T-helper 1 cell (primary cell): ENCODE measurements at places on chromosomes 3 and 15.
A peak's percentile ranks its signal among the peaks of the same experiment; 100 is the strongest.

- no peak for DNase-seq
Measured at GRCh38 chr15:89198934-89199333, 22.4 kb downstream of the RLBP1 start.

GRCh38 chr15:45611305-45611704, 23.5 kb upstream of the SQOR start:
- no peak for DNase-seq

DNA sequence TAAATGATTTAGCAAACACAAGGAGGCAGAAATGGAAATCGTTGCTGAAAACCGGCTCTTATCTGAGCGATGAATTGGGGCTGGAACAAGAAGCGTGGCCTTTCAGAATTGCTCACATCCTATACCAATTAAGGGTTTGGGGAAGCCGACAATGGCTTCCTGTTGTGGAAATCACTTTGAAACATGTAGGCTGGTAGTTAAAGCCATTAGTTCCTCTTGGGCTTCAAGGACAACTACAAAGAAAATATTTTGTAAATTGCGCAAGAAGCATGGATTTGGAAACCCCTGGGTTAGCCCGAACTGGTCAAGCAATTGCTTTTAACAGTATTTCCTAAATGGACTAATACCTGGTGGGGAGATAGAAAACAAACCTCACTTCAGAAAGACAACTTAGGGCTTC, 182.4 kb downstream of the ADAMTS9 start:
- DNase-seq = no peak

DNA sequence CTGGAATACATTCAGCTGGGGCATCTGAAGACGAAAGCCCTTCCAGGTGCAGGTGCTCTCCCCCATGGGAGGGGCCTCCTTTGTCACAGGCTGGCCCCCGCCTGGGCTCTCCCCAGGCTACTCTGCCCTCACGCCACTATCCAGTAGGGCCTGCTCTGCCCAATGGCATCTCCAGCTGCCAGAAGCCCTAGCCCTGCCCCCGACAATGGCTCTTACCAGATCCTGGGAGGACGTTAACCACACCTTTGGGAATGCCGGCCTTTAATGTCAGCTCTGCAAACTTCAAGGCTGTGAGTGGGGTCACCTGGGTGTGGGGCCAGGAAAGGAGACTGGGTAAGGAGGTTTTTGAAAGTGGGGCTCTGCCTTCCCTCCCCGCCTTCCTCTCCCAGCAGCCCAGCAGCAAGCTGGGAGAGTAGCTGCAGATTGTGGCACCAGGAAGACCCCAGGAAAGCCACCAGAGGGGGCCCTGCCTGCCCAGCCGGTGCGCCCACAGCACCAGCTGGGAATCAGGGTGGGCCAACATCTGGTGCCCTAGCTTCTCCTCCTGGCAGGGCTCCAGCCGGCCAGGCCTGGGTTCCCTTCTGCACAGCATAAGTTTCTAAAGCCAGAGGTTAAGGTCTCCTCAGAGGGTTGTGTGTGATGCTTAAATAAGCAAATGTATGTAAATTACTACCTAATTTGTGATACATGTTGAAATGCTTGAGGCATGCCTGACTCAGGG, 40.4 kb upstream of the SLC41A3 start:
- DNase-seq = peak; percentile 4

DNA sequence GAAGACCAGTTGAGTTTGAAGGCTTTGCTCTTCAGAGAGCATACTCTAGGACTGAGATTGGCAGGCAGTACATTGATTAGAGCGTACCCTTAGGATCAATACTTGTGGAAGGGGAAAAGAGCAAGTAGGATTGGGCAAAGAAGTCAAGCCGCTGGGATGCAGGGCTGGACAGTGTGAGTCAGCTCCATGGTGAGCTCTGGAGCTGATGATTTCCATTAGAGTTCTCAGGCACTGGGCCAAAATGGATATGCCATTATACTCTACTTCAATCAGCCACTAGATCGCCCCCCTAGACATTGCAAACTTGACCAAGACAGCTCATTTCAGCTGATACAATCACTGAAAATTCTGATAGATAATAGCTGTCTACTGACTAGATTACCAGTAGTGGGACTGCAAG, 432.7 kb upstream of the ALCAM start:
- DNase-seq = no peak
